ENCODE measurements at places on chromosomes 3 and 15. TPM values are rescaled to one million over a fixed set of nuclear protein-coding genes. Genes with fewer than 3 reads are reported as not detected.

DNA sequence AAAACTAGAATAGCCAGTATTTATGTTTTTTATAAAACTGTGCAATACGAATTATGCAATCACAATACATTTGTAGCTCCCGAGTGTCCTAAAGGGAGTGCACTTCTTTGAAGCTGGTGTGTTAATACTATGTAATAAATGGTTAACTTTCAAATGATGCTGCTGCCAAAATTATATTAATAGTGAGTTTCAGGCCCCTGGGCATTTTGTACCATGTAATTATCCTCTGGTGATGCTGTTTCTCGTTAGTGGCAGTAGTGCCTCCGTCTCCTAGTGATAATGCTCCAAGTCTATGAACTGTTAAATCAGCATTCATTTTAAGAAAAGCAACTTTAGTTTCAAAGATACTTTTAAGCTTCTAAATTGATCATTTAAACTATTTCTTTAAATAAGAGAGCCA lies 132.7 kb upstream of the BHLHE40 start:
- no peak for DNase-seq

GRCh38 chr3:122936986-122937385 lies 90.6 kb downstream of the SEMA5B start:
- no peak for DNase-seq

CHRM5 gene
- 0.36 TPM for total RNA-seq

GRCh38 chr15:44568338-44568737 lies 31.4 kb downstream of the EIF3J start:
- no peak for DNase-seq

Data from Daoy (cell line).